ENCODE measurements at places on chromosomes 2 and 18. TPM values are rescaled to one million over a fixed set of nuclear protein-coding genes. Genes with fewer than 3 reads are reported as not detected.

DNA sequence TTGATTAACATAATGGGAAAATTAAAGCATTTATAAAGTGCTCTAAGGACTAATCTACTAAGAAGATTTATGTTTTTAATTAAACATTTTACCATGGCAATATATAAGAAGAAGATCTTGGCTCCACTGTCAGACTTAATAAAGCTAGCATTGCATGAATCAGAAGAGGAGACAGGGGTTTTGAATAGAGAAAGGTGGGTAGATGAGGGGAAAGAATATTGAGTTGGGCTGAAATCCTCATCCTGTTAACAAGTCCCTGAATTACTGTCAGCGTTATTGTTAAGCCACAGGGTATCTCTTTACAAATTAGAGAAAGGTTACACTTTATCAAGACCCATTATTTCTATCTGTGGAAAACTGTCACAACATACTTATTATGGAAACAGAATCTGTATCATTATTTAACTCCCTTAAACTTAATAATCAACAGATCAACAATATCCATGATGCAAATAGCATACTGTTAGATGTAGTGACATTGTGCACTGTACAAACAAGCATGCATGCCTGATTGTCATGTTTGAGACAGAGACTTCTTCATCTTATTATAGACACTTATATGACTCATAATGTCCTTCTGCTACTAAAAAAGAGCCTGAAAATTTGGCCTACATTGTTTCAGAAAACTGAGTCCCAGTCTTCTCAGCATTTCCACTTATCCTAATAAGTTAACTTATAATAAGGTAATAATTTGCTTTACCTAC lies 304.1 kb downstream of the NRXN1 start:
- H3K27me3 ChIP-seq = no peaks in the 10 kb centered on the region
- H3K27ac ChIP-seq = no peak overlapping the region
- H3K4me1 ChIP-seq = no peaks in the 10 kb centered on the region

GRCh38 chr2:215843579-215843978 lies 169.8 kb downstream of the MREG start:
- peak; percentile 81 for DNase-seq
- no peaks in the 10 kb centered on the region for H3K36me3 ChIP-seq
- peaks cover 10% of the 10 kb centered on the region for H3K4me1 ChIP-seq
- no peak overlapping the region for H3K4me3 ChIP-seq

- peaks cover 3% of the 10 kb centered on the region for H3K36me3 ChIP-seq
- H3K4me3 ChIP-seq = no peak overlapping the region
- DNase-seq = no peak
- no peaks in the 10 kb centered on the region for H3K27me3 ChIP-seq
Measured at GRCh38 chr2:144475044-144475443, 44.9 kb downstream of the ZEB2 start.

- H3K4me1 ChIP-seq = peaks cover 5% of the 10 kb centered on the region
- H3K4me3 ChIP-seq = peak overlapping the region; percentile 93
- H3K36me3 ChIP-seq = no peaks in the 10 kb centered on the region
- no peak for DNase-seq
Measured at GRCh38 chr2:208268156-208268952, 2.3 kb downstream of the PIKFYVE start.

GRCh38 chr2:38619458-38620164 lies 16.9 kb upstream of the HNRNPLL start:
- H3K36me3 ChIP-seq = no peaks in the 10 kb centered on the region
- H3K27ac ChIP-seq = no peak overlapping the region
- peak; percentile 49 for DNase-seq

GRCh38 chr2:203599509-203599908 lies 64.4 kb upstream of the RAPH1 start:
- H3K4me3 ChIP-seq = no peak overlapping the region
- no peaks in the 10 kb centered on the region for H3K4me1 ChIP-seq
- no peaks in the 10 kb centered on the region for H3K36me3 ChIP-seq
- DNase-seq = no peak
- no peaks in the 10 kb centered on the region for H3K27me3 ChIP-seq
- H3K27ac ChIP-seq = no peak overlapping the region

GRCh38 chr2:73070643-73071359 lies 711 bp downstream of the SFXN5 start:
- H3K27me3 ChIP-seq = no peaks in the 10 kb centered on the region
- peak overlapping the region; percentile 95 for H3K4me3 ChIP-seq
- peak overlapping the region; percentile 89 for H3K27ac ChIP-seq
- H3K4me1 ChIP-seq = peaks cover 11% of the 10 kb centered on the region
- peak; percentile 42 for DNase-seq

DNA sequence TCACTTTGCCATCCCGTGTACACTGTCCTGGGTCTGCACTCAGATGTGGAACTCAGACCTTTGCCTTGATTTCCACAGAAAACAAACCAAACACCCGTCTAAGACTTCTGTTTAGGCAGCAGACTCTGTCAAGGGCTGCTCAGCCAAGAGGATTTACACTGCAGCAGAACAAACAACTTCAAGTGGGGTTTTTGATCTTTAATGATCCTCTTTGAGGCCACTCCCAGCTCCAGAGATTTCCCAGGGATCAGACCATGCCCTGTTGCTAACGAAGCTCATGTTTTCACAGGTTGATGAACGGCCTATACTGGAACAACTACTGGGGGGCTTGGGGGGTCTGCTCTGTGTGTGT lies 52.5 kb upstream of the LGALSL start:
- H3K4me1 ChIP-seq = peaks cover 18% of the 10 kb centered on the region
- H3K27ac ChIP-seq = no peak overlapping the region
- DNase-seq = no peak
- H3K4me3 ChIP-seq = no peak overlapping the region
- H3K36me3 ChIP-seq = no peaks in the 10 kb centered on the region

GRCh38 chr18:8982416-8983183 lies 119.9 kb upstream of the NDUFV2 start:
- peaks cover 4% of the 10 kb centered on the region for H3K4me1 ChIP-seq
- no peak overlapping the region for H3K27ac ChIP-seq
- H3K27me3 ChIP-seq = no peaks in the 10 kb centered on the region
- DNase-seq = peak; percentile 82

DNA sequence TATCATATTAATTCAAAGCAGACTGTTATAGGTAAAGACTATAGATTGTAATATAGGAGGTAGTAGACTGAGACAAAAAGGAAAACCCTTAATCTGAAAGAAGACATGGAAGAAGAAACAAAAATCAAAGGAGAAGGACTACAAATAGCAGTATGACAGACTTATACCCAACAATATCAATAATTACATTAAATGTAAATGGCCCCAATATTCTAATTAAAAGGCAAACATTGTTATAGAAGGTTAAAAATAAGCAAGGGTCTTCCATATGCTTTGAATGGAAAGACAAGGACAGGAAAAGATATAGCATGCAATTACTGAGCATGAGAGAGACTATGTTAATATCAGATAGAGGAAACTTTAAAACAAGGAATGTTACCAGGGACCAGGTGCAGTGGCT lies 109.5 kb upstream of the BCL2L11 start:
- H3K27me3 ChIP-seq = peaks cover 2% of the 10 kb centered on the region
- DNase-seq = no peak
- no peak overlapping the region for H3K27ac ChIP-seq
- H3K36me3 ChIP-seq = no peaks in the 10 kb centered on the region
- H3K4me1 ChIP-seq = no peaks in the 10 kb centered on the region

The LCT gene
- total RNA-seq = under 0.01 TPM

The SPATA3 gene
- total RNA-seq = not detected

The TRAK2 gene
- 81.1 TPM for total RNA-seq

Measured in fibroblast of lung (primary cell).